ENCODE measurements at places on chromosomes 12 and 14.

- DNase-seq = no peak
These were observed 127.6 kb downstream of the PAWR start for GRCh38 chr12:79563021-79563740.

DNA sequence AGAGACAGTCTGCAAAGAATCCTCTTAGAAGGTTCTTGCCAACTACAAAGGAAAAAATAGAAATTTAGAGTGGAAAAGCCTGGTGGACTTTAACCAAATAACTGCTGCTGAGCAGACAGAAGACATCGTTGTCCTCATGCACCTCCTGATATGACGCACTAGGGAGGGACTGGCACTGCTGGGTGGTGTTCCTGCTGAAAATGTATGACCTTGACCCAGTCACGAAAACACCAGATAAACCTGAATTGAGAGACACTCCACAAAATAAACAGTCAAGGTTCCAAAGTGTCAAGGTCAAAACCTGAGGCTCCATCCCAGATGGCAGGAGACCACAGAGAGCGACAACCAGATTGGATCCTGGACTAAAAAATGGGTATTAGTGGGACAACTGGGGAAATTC lies 61.9 kb downstream of the CHGA start:
- DNase-seq = no peak

GRCh38 chr14:100609331-100609870 lies 22.2 kb upstream of the BEGAIN start:
- no peak for DNase-seq

DNA sequence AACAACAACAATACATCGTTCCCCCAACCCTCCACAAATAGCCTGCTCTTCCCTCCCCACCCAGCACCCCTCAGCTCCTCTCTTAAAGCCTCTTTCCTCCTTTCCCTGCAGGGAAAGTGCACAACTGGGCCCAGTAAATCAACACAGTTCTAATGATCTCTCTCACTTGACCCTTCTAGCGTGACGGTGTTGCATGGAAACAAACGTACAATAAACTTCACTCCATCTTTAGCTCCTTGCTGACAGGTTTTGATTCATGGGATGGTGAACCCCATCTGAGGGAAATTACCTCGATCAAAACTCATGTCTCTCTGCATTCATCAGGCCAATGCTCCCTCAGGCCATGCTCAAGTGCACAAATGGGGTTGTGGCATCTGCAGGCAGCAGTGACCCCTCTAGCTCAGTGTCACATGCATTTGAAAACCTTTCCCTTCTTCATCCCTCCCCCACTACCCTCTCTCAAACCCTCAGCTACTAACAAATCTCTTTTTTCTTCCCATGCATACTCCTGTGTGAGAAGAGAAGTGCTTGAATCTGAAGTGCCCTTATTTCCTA lies 22.9 kb downstream of the GDF11 start:
- no peak for DNase-seq

- DNase-seq = no peak
These were observed 356.7 kb downstream of the ETNK1 start for GRCh38 chr12:22981711-22982110.

GRCh38 chr14:28774764-28775735 lies 8.5 kb downstream of the FOXG1 start:
- DNase-seq = no peak

DNA sequence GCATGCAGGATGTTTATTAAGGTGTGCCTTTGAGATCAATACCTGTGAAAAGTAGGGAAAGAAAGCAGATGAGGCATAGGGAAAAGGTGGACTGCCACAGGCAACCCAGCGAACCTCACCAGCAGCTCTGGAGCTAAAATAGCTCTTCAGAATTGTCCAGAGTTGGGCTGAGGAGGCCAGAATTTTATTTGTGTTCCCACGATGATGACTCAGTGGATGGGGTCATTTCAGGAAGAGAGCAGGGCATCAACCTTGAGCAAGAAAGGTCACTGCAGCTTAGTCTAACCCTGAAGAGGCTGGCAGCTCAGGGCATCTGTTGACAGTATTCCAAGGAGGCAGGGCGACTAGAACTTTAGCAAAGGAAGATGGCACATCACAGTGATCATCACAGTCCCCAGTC lies 696.1 kb downstream of the DIO2 start:
- DNase-seq = no peak

All from GM10248 (cell line).